Neural progenitor cell (in vitro differentiated cells): ENCODE measurements at places on chromosomes 4 and X.
A peak's percentile ranks its signal among the peaks of the same experiment; 100 is the strongest.

GRCh38 chr4:111997785-111998184 is 147.5 kb upstream of the FAM241A start:
- H3K4me1 ChIP-seq = peaks cover 21% of the 10 kb centered on the region
- DNase-seq = no peak
- H3K36me3 ChIP-seq = no peaks in the 10 kb centered on the region
- no peaks in the 10 kb centered on the region for H3K27me3 ChIP-seq
- no peak overlapping the region for H3K4me3 ChIP-seq

DNA sequence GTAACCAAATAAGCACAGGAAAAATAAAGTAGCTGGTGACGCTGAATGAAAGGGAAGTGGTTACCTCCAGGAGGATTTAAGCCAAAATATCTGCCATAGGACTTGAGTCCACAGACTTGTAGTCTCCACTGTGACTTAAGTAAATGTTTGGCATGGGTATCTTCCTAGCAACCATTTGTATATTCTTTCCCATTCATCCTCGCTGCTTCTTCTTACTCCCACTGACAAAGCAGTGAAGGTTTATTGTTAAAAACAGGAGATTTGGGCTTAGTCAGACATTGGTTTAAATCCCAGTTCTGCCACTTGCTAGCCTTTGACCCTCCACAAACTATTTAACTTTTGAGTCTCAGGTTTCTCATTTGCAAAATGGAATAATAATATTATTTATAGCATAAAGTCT is 22.3 kb downstream of the COL4A6 start:
- DNase-seq = no peak
- H3K36me3 ChIP-seq = no peaks in the 10 kb centered on the region
- no peaks in the 10 kb centered on the region for H3K27me3 ChIP-seq
- peaks cover 22% of the 10 kb centered on the region for H3K4me1 ChIP-seq
- no peak overlapping the region for H3K27ac ChIP-seq

DNA sequence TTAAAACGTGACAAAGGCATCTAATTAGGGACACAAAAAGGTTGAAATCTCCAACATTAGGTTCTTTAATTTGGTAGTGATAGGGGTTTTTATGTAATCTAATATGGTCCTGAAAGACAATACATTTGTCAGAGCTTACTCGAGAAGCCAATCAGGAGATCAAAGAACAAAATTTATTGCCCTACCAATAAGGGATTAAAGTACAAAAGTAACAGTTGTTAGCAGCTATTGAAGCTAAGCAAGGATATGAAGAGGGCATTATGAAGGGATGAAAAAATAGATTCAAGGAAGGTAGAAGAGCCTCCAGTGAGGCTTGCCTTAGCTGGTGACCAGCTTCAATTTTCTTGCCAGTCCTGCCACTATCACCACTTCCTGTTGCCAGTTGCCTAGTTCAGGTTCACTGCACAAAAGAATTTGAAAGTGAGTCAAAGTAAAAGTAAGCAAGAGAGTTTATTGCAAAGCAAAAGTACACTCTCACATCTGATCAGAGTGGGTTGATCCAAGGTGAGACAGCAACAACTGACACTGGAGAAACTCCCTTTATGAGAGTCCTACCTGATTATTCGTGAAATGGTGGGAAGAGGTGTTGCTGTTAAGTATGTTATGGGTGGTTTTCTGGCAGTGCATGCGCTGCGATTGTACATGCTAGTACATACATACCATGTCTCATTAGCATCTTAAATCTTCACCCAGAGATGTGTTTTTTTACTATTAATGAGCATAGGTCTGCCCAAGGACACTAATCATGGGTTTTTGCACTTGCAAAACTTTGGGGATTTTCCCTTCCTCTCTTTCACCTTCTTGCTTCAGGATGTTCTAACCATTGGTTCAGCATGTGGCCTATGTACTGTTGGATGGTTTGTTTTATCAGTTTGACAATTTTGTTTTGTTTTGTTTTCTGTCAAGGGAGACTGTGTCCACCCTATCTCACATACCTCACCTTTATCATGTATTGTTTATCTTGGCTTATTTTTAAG is 263.2 kb upstream of the ITM2A start:
- H3K27me3 ChIP-seq = no peaks in the 10 kb centered on the region
- no peak overlapping the region for H3K4me3 ChIP-seq
- no peaks in the 10 kb centered on the region for H3K36me3 ChIP-seq

DNA sequence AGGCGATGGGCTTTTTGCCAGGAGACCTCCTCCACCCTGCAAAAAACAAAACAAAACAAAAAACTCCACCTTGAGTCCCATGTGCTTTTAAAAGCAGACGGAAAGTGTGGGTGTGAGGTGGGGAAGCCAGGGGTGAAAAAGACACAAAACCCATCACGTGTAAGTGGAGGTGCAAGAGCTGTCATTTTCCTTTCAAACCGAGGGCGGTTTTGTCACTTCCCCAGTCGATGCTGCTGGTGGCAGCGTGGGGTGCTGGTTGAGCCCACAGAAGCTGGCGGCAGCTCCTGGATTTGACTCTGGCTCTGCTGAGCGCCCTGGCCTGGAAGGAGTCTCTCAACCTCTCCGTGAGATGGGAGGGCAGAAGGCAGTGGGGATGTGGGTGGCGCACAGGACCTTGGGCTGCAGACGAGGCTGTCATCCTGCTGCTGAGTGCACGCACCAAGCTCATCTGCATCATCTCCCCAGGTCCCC is 110.0 kb downstream of the PSAPL1 start:
- peak overlapping the region; percentile 10 for H3K27ac ChIP-seq
- no peaks in the 10 kb centered on the region for H3K27me3 ChIP-seq
- H3K4me1 ChIP-seq = peaks cover 32% of the 10 kb centered on the region
- H3K36me3 ChIP-seq = no peaks in the 10 kb centered on the region

DNA sequence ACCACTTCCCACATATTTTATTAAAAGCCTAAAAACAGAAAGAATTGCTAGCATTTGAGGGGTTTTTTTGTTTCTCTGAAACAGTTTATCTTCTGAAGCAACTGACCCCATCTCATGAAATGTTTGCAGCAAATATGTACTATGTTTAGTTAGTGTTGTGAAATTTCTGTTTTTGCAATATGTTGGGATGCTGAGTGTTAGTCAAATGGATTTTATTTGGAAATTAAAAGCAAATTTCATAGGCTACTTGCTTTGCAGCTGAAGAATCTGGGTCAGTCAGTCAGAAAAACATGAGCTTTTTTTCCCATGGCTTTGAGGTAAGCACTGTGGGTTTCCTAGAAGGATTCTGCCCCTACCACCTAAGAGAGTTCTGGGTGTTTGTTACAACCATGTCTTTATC is 184.9 kb upstream of the DKK2 start:
- no peaks in the 10 kb centered on the region for H3K36me3 ChIP-seq
- no peaks in the 10 kb centered on the region for H3K4me1 ChIP-seq
- no peak overlapping the region for H3K27ac ChIP-seq
- no peak for DNase-seq

- H3K27ac ChIP-seq = no peak overlapping the region
- peak; percentile 34 for DNase-seq
- no peaks in the 10 kb centered on the region for H3K27me3 ChIP-seq
- H3K4me1 ChIP-seq = no peaks in the 10 kb centered on the region
Observed at GRCh38 chr4:13821522-13821921, 194.0 kb upstream of the BOD1L1 start.

GRCh38 chr4:56976283-56976836 is 1.0 kb downstream of the NOA1 start:
- H3K4me3 ChIP-seq = peak overlapping the region; percentile 71
- DNase-seq = no peak
- H3K36me3 ChIP-seq = peaks cover 9% of the 10 kb centered on the region
- no peak overlapping the region for H3K27ac ChIP-seq
- no peaks in the 10 kb centered on the region for H3K27me3 ChIP-seq
- peaks cover 13% of the 10 kb centered on the region for H3K4me1 ChIP-seq

DNA sequence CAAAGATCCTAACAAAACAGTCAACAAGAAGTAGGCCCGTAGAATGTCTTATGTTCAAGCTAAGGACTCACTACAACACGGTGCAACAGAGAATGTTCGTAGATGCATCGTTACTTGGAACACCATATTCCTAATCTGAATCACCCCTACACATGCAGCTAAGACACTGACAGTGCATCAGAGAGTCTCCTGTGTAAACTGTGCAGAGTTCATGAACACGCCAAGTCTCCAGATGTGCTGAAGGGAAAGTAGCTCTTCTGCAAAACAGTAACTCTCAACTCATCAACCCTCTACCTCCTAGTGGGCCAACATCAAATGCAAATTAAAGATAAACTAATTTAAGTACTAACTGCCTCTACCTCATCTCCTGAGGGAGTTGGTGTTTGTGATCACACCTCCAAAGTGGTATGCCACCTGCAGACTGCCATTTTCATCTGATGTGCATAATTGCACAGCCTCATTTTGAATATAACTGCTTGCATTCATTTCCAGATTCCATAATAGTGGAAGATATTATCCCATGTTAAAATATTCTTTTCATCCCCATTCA is 73.5 kb downstream of the MOSPD2 start:
- H3K36me3 ChIP-seq = no peaks in the 10 kb centered on the region
- no peaks in the 10 kb centered on the region for H3K27me3 ChIP-seq
- no peak overlapping the region for H3K27ac ChIP-seq
- H3K4me1 ChIP-seq = no peaks in the 10 kb centered on the region
- no peak overlapping the region for H3K4me3 ChIP-seq

DNA sequence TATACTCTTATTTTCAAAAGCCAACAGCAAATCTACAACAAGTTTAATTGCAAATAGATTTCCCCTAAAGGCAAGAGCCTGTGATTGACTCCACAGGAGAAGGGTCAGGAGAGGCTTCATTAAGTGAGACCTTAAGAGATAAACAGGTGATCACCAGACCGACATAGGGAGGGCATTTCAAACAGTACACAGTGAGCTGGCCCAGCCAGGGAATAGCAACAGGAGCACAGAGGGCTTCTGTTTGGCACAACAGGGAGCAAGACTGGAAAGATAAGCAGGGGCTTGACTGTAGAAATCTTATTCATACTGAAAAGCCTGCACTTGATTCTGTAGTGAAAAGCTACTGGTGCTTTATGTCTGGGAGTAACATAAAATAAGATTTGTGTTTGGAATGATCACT is 3.9 kb downstream of the RUFY3 start:
- no peaks in the 10 kb centered on the region for H3K27me3 ChIP-seq
- no peaks in the 10 kb centered on the region for H3K36me3 ChIP-seq
- H3K4me3 ChIP-seq = no peak overlapping the region
- peaks cover 14% of the 10 kb centered on the region for H3K4me1 ChIP-seq

DNA sequence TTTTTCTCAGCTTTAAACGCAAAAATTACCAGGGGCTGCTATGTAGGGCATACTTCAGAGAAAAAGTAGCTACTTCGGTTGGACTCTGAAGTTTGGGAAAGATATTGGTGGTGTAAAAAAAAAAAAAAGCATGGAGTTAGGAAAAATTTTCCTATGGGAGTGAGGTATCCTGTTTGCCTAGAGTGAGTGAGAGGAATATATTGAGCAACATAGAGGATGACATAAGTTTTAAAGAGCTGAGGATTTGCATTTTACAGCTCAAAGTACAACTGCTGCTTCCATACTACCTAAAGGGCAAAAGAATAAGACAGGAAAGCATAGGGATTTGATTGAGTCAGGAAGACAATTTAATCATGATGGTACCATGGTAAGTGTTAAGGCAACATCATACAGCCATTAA is 7.3 kb downstream of the GPRASP1 start:
- H3K4me3 ChIP-seq = no peak overlapping the region
- H3K27me3 ChIP-seq = no peaks in the 10 kb centered on the region
- H3K36me3 ChIP-seq = no peaks in the 10 kb centered on the region
- DNase-seq = no peak
- H3K4me1 ChIP-seq = no peaks in the 10 kb centered on the region

- H3K4me1 ChIP-seq = peaks cover 9% of the 10 kb centered on the region
- DNase-seq = no peak
- no peaks in the 10 kb centered on the region for H3K36me3 ChIP-seq
- H3K27me3 ChIP-seq = no peaks in the 10 kb centered on the region
- H3K4me3 ChIP-seq = no peak overlapping the region
Observed at GRCh38 chr4:185920171-185920570, 108.2 kb upstream of the SORBS2 start.

DNA sequence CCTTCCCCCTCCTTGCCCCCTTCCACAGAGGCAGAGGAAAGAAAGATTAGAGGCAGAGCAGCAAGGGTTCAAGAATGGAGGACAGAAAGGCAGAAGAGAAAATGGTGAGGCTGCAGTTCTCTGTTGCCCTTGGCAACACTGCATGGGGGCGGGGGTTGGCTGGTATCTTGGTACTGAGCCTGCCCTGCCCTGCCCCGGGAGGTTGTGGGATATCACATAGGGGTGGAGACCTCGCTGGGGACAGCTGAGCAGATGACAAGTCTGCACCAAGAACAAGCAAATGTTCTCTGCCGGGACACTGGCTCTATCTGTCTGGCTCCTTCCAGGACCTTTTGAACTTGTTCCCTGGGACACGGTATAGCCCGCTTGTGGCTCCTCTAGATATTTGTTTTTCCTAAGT is 39.8 kb downstream of the NHS start:
- H3K36me3 ChIP-seq = no peaks in the 10 kb centered on the region
- H3K4me1 ChIP-seq = peaks cover 27% of the 10 kb centered on the region
- H3K4me3 ChIP-seq = no peak overlapping the region
- no peak overlapping the region for H3K27ac ChIP-seq
- peak; percentile 16 for DNase-seq
- H3K27me3 ChIP-seq = no peaks in the 10 kb centered on the region

- H3K36me3 ChIP-seq = no peaks in the 10 kb centered on the region
- H3K27ac ChIP-seq = no peak overlapping the region
- no peaks in the 10 kb centered on the region for H3K27me3 ChIP-seq
- no peak for DNase-seq
- no peak overlapping the region for H3K4me3 ChIP-seq
- no peaks in the 10 kb centered on the region for H3K4me1 ChIP-seq
Observed at GRCh38 chrX:44096666-44097065, 123.5 kb upstream of the NDP start.

DNA sequence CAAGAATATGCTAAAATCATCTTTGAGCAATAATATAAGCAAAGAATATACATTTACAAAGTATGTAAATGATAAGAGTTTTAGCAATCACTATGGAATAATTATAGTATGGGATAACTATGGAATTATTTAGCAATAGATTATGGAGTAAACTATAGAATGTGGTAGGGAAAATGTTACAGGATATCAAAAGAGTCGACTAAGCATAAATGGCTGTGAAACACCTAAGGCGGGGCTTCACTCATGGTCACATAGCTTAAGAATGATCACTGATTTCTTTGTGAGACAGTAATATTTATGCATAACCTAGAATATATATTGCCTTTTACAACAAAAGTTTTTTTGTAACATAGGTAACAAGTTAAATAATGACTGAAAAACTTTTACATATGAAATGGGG is 2049.7 kb downstream of the ARAP2 start:
- H3K4me1 ChIP-seq = no peaks in the 10 kb centered on the region
- no peak overlapping the region for H3K4me3 ChIP-seq
- H3K36me3 ChIP-seq = no peaks in the 10 kb centered on the region
- DNase-seq = no peak
- H3K27ac ChIP-seq = no peak overlapping the region

GRCh38 chr4:153649572-153649991 is 34.5 kb upstream of the TLR2 start:
- peak; percentile 67 for DNase-seq
- no peaks in the 10 kb centered on the region for H3K36me3 ChIP-seq
- no peak overlapping the region for H3K4me3 ChIP-seq
- no peaks in the 10 kb centered on the region for H3K27me3 ChIP-seq

DNA sequence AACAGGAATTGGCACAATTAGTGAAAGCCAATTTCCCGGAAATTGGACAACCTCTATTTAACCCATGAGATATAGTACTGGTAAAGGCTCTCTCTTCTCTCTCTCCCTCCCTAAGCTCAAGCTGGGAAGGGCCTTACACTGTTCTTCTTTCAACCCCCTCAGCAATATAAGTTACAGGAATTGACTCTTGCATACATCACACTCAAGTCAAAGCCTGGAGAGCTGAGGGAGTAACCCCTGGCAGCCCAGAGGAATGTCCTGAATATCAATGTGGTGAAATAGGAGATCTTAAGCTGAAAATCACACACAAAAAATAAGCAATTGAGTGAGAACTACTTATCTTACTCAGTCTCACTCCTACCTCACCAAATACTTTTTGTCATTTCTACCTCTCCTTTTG is 186.9 kb upstream of the SPOCK3 start:
- H3K4me3 ChIP-seq = no peak overlapping the region
- no peaks in the 10 kb centered on the region for H3K27me3 ChIP-seq
- H3K4me1 ChIP-seq = peaks cover 12% of the 10 kb centered on the region
- no peaks in the 10 kb centered on the region for H3K36me3 ChIP-seq
- H3K27ac ChIP-seq = no peak overlapping the region
